ENCODE measurements at places on chromosomes 5 and 9.

DNA sequence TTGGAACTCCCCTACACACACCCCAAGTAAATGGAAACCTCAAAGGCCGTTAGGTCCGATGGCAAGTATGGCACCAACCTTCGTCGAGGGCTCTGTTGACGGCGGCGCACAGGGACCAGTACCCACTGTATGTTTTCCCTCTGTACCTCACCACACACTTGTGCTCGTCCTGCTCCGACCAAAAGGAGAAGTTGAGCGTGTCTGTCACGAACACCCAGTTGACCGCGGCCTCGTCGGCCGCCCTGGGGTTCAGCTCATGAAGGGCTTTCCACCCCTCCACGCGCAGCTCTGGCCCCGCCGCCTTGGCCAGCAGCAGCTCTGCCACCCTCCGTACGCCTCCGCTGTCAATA lies 24.0 kb downstream of the HNRNPK start:
- no peak for DNase-seq

DNA sequence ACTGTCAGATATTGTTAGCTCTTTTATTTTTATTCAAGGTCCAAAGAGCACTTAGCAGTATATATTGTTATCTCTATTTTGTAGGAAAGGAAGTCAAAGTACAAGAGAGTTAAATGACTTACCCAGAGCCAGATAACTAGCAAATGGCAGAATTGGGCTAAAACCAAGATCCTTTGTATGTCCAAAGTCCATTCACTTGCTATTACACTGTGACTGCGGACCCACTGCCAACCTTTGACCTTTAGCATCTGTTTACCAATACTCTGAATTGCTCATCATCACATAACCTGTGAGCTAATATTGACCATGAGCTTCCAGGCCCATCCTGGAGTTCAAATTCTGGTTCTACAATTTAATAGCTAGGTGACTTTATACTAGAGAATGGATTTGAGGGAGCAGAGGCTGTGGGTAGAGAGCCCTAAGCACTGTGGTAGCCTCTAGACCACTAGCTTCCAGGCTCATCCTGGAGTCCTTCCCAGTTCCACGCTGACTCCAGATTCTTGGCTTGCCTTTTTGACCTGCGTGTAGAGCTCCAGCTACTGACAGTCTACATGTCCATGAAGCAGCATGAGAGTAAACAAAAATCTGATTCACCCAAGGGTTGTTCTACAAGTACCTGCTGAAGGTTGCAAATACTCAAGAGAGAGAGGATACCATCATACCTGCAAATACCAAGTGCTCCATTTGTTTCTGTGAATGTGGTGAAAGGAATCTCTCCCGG lies 424.0 kb downstream of the SH3GL2 start:
- DNase-seq = no peak

GRCh38 chr5:93055971-93056370 lies 525.0 kb downstream of the NR2F1-AS1 start:
- DNase-seq = no peak

DNA sequence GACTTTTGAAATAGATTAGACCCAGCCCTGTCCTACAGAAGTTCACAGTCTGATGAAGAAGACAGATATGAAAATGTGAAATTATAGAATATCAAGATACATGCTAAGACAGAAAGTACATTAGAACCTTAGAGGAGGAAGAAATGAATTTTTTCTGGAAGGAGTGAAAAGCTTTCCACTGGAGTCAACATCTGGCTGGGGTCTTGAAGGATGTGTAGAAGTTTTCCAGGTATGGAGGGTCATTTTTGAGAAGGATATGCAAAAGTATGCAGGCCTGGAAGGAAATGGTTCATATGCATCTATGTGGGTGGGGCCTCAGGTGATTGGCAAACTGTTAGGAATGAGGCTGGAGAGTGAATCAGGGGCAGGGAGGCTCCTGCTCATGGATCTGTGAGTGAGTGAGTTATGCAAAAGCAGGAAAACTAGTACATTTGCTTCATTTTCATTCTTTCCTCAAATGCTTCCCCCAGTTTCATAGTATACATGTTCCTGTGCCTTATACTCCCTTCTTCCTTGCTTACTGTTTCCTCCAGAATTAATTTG lies 142.3 kb downstream of the GRIA1 start:
- no peak for DNase-seq

DNA sequence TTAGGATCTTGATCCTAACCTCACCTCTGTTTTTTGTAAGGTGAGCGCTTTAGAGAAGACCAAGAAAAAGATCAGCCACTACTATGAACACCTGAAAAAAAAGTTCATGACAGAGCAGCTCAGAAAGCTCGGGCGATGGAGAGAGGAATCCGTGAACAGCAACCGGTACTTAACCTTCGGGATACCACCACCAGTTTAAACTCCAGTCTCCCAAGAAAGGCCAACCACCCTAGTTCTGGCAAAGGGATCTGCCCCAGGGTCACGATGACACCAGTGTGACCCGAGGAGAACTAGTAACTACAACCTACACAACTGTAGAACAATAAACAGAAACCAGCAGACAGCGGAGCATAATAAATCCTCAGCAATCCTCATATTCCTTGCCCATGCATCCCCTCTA lies 8.5 kb downstream of the C5orf52 start:
- no peak for DNase-seq

- DNase-seq = no peak
Observed at GRCh38 chr5:149800633-149801032, 70.5 kb downstream of the PPARGC1B start.

DNA sequence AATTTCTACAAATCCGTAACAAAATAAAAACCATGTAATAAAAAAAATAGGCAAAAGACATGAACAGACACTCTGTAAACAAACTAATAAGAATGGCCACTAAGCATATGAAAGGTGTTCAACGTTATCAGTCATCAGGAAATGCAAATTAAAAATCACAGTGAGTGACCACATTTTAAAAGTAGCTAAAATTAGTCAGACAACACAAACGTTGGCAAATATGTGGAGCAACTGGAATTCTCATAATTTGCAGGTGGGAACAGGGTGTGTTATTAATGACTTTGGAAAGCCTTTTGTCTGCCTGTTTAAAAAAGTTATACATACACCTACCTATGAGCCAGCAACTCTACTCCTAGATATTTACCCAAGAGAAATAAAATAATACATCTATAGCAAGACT lies 164.4 kb downstream of the RMI1 start:
- DNase-seq = no peak

GRCh38 chr9:123120953-123121352 lies 87.5 kb downstream of the GPR21 start:
- DNase-seq = no peak

DNA sequence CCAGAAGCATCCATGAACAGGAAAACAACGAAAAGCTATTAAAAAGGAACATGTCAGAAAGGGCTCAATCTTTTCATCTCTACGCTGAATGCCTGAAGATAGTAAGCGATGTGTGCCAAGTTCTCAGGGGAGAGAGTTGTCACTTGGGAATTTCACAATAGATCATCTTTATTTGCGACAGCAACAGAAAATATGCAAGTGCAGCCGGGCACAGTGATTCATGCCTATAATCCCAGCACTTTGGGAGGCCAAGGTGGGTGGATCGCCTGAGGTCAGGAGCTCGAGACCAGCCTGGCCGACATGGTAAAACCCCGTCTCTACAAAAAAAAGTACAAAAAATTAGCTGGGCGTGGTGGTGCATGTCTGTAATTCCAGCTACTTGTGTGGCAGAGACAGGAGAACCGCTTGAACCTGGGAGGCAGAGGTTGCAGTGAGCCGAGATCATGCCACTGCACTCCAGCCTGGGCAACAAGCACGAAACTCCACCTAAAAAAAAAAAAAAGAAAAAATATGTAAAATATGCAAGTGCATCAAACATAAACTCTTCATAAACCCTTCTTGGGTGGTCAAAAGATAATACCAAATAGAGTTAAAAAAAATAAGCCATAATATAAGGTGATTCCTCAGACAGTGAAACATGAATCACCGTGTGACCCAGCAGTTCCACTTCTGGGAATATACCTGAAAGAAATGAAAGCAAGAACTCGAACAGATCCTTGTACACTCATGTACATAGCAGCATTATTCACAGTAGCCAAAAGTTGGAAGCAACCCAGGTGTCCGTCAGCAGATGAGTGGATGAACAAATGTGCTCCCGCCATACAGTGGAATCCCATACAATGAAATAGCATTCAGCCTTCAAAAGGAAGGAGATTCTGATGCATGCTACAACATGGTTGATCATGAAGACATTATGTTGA lies 16.2 kb downstream of the SFXN1 start:
- no peak for DNase-seq

- no peak for DNase-seq
Observed at GRCh38 chr9:85645909-85646627, 95.7 kb downstream of the AGTPBP1 start.

- DNase-seq = no peak
Observed at GRCh38 chr5:156174225-156174624, 152.7 kb upstream of the SGCD start.

DNA sequence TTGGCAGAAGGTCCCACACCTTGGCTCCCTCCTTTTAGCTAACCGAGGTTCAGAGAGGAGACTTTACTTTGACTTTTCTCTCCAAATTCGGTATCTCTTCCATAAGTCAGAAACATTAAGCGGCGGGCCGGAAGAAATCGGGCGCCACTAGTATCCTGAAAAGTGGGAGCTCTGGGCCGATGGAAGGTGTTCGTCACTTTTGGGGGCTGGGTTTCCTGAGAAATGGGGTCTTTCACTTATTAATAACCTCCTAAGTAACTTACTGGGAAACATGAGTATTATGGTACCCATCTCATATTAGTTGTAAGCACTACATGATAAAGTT lies 716 bp downstream of the STX17 start:
- DNase-seq = no peak

Data from stimulated activated CD4-positive, alpha-beta T cell treated with anti-CD3 and anti-CD28 coated beads, Interleukin-12 subunit alpha, Interleukin-12 subunit beta, amount 100 ng/mL, for 24 hours (primary cell).